Ammon's horn (tissue), 1 donor: ENCODE measurements at places on chromosomes 2 and 18.

DNA sequence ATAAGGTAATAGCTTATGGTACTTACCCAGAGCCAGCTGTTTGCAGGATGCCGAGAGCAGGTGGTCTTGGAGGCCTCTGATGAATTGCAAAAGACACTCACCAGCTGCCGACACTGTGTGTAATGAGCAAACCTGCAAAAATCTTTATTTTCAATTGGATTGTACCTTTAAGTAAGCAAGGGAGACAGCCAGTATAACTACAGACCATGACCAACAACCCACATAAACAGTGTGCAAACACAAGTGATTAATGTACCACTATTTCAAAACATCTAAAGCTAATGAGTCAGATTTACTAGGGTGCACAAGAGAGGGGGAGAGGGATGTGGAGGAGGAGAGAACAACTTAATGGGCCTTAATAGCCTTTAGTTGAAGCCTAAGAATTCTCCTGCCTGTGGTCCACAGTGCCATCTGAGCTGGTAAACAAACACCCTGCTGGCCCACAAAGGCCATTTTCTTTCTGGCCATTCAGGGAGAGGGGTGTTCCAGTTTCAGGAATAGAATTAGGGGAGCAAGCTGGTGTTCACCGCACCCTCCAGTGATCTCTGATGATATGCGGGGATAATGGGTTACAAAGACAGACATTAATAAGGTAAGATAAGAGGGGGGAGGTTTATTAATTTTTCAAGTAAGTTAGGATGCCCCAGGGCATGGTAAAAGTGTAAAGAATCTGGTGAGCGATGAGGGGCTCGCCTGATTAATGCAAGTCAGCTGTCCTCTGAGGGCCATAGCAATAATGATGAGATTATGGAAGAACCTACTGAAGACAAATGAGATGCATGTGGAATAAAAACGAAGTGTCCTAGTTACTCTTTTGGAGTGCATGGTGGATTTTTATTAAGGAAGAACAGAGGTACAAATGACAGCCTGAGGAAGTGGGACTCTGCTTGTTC, 196.4 kb downstream of the HRH4 start:
- no peak for DNase-seq

DNA sequence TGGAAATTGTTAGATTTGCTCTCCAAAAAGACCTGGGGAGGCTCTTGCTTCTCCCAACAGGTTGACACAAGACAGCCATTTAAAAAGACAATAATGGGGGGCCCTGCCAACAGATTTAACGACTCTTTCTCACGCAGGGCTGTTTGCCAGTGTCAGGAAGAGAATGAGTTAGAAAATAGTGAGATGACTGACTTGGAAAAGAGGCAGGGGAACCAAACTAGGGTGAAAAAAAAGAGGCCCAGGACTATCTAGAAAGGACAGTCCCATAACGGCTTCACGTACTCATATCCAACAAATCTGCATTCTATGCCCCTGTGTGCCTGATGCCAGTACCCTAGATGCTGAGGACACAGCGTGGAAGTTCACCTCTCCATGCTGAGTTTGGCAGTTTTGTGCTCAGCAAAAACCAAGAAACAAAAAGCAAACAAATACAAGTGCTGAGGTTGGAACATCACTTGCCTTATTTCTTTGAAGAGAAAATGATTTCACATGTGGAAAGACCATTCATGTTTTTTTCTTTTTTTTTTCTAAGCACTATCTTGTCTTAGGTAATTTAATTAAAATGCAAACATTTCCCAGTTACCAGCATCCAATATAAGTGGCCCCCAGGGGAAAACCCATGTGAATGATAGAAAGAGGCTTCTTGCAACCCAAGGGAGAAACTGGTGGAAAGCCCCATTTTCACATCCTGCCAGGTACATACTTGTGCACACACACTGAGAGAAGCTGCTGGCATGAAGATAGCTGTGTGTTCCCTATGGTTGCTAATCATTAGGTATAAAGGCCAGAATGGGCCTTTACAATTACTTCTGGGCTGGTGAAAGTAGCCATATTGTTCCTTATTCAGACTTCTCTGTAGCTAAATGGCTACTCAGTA, 10.6 kb upstream of the WIPF1 start:
- no peak for DNase-seq

DNA sequence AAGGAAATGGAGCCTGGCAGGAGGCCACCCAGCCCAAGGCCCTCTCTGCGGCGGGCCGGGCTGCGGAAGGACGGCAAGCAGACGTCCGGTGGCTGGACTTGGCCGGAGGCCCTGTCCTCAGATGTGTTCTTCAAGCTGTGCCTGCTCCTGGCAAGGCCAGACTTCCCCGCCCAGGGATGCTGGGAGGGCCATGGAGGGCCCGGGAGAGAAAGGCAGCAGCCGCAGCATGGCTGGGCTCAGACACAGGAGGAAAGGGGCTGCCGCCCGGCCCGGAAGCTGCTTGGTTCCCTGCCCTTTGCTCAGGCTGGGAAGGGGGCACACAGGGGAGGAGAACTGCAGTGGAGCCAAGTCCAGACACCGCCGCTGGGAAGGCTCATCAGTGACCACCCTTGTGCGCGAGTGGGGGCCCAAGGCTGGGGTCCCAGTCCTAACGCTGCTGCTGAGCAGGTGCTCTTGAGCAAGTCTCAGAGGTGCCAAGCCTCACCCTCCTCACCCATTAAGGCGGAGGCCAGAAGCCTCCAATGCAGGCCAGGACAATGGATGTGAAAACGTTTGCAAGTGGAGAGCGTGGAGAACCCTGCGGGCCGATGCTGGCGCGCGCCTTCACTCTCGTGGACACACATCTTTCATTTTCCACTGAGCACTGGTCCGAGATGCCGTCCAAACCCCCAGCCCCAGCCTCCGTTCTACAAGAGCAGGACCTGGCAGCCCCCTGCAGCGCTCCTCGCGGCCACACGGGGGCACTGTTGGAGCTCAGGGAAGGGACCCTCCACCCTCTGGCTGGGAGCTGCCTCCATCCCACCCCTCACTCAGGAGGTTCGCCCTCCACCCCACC, 7.9 kb downstream of the CROCC2 start:
- DNase-seq, result peak; percentile 70

- DNase-seq, result no peak
Measured at GRCh38 chr2:20992201-20992711, 51.6 kb downstream of the APOB start.

GRCh38 chr18:75129717-75130477, 79.0 kb downstream of the PTGR3 start:
- no peak for DNase-seq

GRCh38 chr2:5164776-5165525, 527.2 kb upstream of the SOX11 start:
- no peak for DNase-seq

DNA sequence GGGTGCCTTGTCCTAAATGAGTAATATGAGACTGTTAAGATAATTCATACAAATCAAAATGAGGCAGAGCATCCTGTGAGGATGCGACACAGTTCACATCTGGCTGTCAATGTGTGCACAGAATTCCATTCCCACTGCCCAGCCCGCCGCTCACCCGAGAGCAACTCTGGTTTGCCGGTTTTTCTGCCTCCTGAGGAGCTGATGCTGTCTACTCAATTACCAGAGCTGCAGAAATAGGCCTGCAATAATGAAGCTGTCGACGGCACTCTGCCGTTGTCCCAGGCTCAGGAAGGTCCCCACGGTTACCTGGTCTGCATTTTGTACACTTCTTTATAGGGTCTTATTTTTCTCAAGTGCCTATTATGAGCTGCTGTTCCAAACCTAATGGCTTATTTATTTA, 55.7 kb upstream of the LYPD1 start:
- DNase-seq, result no peak

DNA sequence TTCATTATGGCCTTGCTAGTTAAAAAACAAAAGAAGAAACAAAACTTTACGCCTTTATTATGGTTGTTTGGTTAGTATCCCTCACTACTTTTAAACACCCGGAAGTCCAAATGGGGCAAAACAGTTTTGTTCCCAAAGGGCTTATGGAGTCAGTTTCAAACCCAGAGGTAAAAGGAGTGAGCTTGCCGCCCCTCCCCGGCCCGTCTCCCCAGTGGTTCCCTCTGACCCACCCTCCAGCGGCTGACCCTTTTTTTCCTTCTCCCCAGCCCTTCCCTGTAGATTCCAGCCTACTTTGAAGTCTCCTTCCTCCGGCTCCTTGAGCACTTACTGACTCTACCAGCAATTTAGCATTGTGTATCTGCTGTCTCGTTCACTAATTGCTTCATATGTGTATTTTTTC, 209.2 kb downstream of the ICOS start:
- no peak for DNase-seq

- DNase-seq, result peak; percentile 35
Measured at GRCh38 chr2:516944-517343, 160.3 kb downstream of the TMEM18 start.

- DNase-seq, result no peak
Measured at GRCh38 chr18:56289381-56289780, 349.0 kb downstream of the TXNL1 start.

DNA sequence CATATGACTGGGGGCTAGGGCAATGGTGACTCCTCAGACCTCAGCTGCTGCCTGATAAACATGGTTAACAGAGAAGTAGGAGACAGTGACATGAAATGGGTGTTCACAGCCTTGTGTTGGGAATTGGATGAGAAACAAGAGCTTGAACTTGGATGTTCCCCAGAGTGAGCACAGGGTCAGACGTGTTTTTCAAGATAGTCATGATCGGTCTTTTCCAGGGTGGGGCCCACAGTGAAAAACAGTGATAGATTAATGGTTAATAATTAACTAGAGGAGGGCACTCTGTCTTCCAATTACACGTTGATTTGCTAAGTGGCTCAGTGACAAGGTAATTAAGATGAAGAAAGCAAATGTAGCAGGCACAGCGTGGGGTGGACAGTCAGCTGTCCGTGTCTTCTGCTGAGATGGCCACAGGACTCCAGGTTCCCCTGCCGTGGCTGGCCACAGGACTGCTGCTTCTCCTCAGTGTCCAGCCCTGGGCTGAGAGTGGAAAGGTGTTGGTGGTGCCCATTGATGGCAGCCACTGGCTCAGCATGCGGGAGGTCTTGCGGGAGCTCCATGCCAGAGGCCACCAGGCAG, at the start of gene UGT1A3:
Gene UGT1A3 (plus strand): TSS at position 320 of the 579 bp plus-strand sequence. CDS start 85 bp downstream, at position 405.
- DNase-seq, result no peak

GRCh38 chr2:107525406-107525805, 301.3 kb upstream of the RGPD4 start:
- no peak for DNase-seq

- no peak for DNase-seq
Measured at GRCh38 chr2:174120346-174120745, 128.0 kb downstream of the OLA1 start.

- DNase-seq, result peak; percentile 94
Measured at GRCh38 chr2:32277674-32278477, at the start of gene YIPF4. YIPF4 (plus strand) TSS chr2:32277904; CDS start chr2:32278156, 252 bp downstream.

DNA sequence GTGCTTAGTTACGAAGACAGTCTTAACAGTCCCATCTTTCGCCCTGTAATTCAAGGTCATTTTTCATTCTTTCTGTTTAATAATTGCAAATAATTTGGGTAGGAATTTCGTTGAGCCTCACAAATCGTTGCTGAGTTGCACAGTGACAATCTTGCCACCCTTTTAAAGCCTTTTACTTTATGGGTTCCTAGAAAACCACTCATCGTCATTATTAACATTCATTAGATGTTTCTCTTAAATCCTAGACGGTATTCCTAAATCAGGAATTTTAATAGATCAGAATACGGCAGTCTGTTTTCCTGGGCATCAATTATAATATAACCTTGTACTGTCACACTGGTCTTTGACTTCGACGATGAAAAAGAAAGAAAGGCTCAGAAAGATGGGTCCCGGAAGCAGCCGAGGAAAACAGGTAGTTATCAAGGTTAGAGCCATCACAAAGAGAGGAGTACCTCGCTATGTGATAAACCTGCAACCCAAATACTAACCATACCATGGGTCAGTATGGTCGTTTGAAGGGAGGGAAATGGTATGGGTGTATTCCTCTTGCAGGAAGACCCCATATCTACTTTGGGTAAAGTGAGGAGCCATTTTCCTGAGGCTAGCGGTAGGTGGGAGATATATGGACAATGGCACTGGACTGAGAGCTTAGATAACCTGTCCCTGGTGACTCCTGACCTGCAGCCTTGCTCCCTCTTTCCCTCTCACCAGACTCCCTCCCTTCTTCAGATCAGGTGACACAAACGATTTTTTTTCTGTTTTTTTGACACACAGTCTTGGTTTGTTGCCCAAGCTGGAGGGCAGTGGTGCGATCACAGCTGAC, 981 bp upstream of the SF3B1 start:
- no peak for DNase-seq

DNA sequence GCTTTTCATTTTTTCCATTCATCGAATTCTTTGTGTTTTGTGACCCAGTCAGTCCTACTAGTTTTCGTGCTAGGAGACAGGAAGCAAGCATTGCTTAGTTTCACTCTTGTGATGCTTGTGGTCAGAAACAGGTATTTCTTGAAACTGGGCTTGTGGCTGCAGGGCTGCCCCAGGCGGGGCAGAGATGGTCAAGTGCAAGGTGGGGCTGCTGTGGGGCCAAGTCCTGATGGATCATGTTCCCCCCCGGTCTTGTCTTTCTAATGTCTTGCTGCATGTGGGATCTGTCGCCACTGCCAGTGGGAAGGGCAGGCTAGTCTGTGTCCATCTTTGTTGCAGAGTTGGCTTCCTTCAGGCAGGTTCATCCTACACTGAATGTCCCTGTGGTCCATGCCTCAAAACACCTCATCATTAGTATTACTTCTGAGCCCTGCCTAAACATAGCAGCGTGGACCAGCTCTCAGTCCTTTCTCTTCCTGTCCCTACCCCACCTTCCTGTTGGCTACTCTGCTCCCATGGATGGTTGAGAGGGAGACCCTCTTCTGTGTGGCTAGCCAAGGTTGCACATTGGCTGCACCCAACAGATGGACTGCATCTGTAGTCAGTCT, 38.7 kb downstream of the INPP4A start:
- DNase-seq, result no peak

GRCh38 chr2:165274698-165275097, 35.5 kb downstream of the SCN2A start:
- DNase-seq, result peak; percentile 2

- DNase-seq, result no peak
Measured at GRCh38 chr2:228771315-228771714, 499.8 kb downstream of the PID1 start.

- no peak for DNase-seq
Measured at GRCh38 chr2:237639836-237640220, 12.4 kb downstream of the LRRFIP1 start.
